ENCODE measurements at places on chromosomes 2 and 18. TPM values are rescaled to one million over a fixed set of nuclear protein-coding genes. Genes with fewer than 3 reads are reported as not detected.

Gene PFN4
- 0.36 TPM for polyA plus RNA-seq

Gene MYOM1
- polyA plus RNA-seq = 194 TPM

Gene PROM2
- 1.4 TPM for polyA plus RNA-seq

DNA sequence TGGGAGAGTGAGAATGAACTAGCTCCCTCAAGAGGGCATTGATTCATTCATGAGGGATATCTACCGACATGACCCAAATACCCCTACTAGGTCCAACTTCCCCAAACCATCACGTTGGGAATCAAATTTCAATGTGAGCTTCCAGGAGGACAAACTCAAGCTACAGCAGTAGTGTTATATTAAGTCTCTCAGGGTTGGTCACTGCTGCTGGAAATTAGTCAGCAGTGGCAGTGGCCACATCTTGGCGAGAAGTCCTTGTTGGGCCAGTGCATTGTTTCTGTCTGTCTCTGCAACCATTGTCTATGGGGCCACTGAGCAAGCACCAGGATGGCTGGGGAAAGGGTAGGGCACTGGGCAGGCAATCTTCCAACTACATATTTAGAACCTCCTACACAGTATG lies 47.5 kb downstream of the THUMPD2 start:
- H3K4me1 ChIP-seq = no peaks in the 10 kb centered on the region
- no peak overlapping the region for H3K27ac ChIP-seq
- H3K36me3 ChIP-seq = peaks cover under 1% of the 10 kb centered on the region
- DNase-seq = no peak
- no peak overlapping the region for H3K4me3 ChIP-seq
- H3K27me3 ChIP-seq = no peaks in the 10 kb centered on the region

DNA sequence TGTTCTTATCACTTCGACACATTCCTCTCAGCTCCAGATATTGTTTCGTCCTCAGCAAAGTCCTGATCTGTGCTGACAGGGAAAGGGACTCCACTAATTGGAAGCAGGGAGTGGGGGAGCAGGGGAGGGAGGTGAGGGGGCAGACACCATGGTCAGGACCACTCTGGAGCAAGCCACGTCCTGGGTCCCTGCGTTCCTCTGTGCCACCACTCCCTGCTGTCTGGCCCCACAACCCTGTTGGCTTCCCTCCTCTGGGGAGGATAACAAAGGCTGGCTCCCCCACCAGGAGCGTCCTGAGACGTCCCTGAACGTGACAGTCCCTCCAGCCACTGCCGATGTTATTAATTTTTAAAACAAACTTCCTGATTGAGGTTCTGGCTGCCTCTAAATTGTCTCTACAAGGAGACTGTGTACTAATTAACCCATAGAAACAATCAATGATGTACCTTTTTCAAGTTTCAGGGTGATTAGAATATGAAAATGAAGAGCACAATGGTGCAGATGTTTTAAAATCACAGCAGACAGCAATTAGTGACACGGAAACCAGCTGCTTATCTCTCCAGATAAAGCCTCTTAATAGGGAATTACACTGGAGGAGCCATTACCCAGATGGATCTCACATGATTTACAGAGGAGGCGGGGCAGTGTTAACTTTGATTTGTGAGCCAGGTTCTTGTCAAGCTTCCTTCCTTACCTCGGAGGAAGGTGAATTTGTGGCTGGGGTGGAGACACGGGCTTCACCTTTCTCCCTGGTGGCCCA lies 257.5 kb downstream of the SETBP1 start:
- no peaks in the 10 kb centered on the region for H3K27me3 ChIP-seq
- no peaks in the 10 kb centered on the region for H3K36me3 ChIP-seq
- no peak for DNase-seq

Gene EPB41L3
- 316 TPM for polyA plus RNA-seq

Data from cardiac muscle cell (in vitro differentiated cells and primary cell).